ENCODE measurements at places on chromosomes 2 and 18.

DNA sequence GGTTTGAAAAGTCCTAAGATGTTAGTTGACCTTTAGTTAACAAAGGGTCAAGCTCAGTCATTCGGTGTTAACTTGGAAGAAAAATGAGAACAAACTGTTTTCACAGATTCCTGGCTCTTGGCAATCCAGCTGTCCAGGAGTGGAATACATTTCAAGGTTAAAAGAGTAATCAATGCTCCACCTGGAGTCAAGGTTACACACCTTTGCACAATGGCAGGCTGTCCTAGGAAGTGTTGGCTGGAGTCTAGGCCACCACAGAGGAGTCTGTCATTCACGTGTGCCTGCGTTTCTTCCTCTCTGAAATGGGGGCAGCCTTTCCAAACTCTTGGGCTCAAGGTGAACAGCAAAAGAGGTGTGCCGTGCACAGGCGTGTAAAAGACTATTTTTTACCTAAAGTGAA lies 6.3 kb upstream of the ID2 start:
- no peak for DNase-seq

DNA sequence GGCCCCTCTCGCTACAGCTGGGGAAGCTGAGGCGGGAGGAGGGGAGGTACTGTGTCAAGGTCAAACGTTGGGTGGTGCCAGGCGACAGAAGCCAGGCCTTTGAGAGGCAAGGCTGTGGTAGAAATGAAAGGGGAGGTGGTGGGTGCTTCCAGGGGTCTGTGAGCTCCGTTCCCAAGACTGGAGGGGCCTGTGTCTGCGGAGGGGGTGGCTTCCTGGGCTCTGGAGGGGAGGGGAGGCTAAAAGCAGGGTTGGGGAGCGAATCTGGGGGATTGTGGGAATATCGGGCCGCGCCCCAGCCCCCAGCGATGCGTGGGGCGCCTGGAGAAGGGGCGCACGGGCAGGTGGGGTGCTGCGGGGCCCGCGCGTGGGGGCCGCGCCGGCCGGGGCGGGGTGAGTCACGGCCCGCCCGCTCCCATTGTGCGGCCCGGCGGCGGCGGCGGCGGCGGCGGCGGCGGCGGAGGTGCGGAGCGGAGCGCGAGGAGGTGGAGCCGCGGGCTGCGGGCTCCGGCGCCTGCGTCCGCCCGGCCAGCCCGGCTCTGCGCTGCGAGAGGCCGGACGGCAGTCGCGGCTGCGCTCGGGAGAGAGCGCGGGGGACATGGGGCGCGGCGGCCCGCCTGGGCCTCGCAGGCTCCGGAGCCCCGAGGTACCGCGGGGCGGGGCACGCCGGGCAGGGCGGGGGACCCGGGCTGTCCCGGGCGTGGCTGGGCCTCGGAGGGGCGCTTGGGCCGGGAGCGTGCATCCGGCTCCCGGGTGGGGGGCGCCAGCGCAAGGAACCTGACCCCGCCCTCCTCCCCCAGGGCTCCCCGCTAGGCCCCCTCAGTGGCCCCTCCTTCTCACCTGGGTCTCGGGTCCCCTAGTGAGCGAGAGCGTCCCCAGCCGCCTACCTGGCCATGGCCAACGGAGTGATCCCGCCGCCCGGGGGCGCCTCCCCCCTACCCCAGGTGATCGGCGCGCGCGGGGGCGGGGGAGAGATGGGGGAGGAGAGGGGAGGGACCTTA lies at the start of gene SLC4A3:
SLC4A3 (plus strand) TSS at position 528 of the 998 bp plus-strand sequence; CDS start at position 891, 363 bp downstream.
- DNase-seq = no peak

GRCh38 chr2:101232770-101233169 lies 19.9 kb upstream of the CNOT11 start:
- no peak for DNase-seq

- no peak for DNase-seq
These were observed 2.1 kb upstream of the SNED1 start for GRCh38 chr2:240996161-240996833.

DNA sequence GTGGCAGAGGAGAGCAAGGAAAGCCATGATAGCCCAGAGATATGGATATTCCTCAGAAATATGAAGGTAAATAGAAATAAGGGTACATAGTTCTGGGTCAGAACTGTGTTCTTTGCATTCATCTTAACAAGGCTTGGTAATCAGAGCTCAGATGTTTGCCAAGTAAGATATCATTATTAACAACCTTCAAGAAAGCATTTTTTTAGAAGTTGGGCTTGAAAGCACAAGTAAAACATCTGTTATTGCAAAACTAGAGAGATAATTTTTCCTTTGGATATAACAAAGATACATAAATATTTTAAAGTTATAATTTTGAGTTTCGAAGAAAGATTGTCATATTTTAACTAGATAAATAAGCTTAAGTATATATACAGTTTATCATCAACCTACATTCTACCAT lies 171.4 kb downstream of the ZNF804A start:
- DNase-seq = no peak

- DNase-seq = no peak
These were observed 87.2 kb upstream of the POU3F3 start for GRCh38 chr2:104766683-104767082.

DNA sequence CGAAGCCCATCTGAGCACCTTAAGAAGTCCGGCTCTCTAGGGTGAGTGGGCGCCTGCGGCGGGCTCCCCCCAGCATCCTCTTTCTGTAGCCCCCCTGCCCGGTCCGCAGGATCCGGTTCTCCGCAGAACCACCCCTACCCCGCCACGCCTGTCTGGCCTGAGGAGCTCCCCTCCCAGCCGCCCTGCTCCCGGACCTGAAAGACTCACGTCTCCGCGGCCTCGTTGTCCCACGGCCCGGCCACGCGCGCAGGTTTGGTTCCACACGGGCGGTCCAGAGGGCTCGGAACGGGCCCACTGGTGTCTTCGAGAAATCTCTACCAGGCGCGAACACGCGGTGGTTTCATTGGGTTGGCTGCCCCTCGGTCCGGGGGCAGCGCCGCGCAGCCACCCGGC lies 237 bp downstream of the SLC39A6 start:
- no peak for DNase-seq

- no peak for DNase-seq
These were observed 45.2 kb upstream of the NOSTRIN start for GRCh38 chr2:168757223-168757622.

DNA sequence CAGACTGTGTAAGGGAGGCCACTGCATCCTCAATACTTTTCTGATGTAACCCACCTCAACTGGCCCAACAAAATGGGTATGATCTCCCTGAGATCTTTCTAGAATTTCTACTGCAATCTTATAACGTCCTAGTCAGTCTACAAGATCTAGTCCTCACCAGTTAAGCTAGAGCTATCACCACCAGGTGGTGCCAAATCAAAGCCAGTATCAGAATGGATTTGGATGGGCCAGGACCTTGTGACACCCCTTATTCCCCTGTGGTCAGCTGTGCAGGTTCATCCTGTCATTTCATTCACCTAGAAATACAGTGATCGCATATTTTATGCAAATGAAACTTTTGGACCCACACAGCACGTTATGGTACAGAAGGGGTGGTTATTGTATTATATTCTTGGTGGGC lies 90.3 kb downstream of the OLA1 start:
- DNase-seq = no peak

GRCh38 chr2:100285691-100286090 lies 36.6 kb downstream of the LONRF2 start:
- DNase-seq = no peak

DNA sequence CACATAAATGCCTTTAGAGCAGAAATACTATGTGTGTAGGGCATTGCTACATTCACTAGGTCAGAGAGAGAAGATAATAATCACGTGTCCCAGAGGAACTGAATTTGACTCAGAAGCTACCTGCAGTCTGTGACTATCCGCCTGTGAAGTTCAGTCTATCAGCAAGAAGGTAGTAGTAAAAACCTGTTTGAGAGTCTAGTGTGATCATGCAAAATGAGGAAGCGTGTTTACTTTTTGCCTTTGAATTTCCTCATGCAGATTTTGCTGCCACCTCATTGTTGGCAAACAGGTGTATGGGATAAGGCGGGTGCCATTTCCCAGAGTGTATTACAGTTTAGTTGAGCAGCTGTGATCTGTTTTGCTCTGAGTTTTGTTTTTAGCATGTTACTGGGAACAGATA lies 403.9 kb upstream of the FANCL start:
- DNase-seq = no peak

- no peak for DNase-seq
These were observed 53.6 kb upstream of the RFX8 start for GRCh38 chr2:101528501-101528900.

DNA sequence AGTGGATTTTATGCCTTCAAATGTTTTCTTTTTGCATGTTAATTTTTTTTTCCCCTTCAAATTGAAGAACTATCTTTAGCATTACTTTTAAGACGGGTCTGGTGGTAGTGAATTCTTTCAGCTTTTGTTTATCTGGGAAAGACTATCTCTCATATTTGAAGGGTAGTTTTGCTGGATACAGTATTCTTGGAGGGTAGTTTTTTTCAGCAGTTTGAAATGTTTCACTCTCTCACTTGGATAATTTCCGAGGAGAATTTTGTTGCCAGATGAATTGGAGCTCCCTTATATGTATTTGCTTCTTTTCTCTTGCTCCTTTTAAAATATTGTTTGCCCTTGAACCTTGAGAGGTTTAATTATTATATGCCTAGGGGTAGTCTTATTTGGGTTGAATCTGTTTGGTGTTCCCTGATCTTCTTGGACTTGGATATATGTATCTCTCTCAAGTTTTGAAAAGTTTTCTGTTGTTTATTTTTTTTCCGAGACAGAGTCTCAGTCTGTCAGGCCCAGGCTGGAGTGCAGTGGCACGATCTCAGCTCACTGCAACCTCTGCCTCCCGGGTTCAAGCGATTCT lies 15.5 kb downstream of the TTLL4 start:
- no peak for DNase-seq

DNA sequence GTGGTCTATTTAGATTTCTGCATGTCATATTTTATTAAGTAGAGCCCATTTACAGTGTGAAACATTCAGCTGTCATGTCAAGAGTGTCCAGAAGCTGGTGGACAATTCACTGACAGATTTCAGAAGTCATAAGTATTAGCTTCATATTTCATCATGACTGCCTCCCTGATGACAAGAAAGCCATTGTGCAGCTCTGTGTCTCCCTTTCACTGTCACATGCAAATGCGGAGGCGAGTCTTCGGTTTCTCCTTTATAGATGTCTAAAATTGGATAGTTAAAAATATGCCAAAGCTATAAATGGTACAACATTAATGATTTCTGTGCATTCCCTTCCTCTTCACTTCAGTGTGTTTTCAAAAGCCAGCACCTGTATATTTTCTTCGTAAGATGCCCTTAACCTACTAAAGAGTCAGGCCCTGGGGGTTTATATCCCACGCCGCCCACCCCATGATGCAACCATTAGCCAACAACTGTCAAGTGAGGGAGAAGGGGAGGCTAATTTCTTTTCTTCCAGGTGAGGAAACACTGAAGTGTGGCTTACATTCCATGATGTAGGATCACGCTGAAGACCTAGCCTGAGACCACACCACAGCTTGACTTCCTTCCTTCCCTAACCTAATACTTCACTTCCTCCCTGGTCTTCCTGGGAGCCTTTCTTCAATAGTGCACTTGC lies 99.6 kb upstream of the DDX18 start:
- DNase-seq = no peak

DNA sequence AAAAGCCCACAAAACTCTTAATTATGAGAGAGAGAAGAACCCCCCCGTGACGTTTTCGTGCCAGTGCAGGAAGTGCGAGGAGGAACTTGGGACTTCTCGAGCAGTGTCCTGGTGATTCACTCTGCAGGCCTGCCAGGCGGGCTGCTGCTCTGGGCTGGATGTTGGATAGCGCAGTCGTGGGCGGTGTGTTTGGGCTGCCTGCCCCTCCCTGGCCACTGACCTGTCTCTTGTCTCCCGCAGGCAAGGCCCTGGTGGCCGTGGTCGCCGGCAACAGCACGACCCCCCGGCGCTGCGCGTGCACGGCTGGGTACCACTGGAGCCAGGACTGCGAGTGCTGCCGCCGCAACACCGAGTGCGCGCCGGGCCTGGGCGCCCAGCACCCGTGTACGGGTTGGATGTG lies 29.0 kb downstream of the TNFRSF11A start:
- no peak for DNase-seq

DNA sequence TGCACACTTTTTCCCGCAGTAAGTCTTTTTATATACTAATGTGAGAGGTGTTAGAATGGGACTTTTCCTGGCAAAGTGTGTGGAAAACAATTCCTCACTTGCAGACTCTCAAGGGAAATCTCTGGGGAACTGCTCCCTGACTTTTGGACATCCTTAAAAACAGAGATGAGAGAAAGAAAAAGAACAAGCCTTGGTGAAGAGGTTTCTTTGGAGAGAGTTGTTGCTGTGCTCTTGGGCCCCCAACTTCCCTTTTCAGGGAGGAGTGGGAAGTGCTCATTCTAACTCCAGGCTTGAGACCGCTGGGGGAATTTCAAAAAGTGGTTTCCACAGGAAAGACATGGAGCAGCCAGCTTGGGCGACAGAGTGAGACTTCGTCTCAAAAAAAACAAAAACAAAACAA lies 142.6 kb upstream of the SPRED2 start:
- no peak for DNase-seq

GRCh38 chr2:199136242-199136641 lies 321.5 kb downstream of the SATB2 start:
- DNase-seq = no peak

GRCh38 chr2:172242471-172242870 lies 139.8 kb upstream of the DLX2 start:
- DNase-seq = no peak

DNA sequence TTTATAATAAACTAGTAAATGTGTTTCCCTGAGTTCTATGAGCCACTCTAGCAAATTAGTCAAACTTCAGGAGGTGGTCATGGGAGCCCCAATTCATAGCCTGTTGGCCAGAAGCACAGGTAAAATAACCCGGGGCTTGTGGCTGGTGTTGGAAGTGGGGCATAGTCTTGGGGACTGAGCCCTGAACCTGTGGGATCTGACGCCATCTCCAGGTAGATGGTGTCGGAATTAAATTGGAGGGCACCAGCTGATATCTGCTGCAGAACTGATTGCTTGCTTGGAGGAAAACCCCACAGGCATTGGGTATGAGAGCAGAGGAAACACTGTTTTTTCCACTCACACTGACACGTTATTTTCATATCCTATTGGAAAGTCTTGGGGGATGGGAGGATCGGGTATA lies 14.1 kb downstream of the NMS start:
- no peak for DNase-seq

DNA sequence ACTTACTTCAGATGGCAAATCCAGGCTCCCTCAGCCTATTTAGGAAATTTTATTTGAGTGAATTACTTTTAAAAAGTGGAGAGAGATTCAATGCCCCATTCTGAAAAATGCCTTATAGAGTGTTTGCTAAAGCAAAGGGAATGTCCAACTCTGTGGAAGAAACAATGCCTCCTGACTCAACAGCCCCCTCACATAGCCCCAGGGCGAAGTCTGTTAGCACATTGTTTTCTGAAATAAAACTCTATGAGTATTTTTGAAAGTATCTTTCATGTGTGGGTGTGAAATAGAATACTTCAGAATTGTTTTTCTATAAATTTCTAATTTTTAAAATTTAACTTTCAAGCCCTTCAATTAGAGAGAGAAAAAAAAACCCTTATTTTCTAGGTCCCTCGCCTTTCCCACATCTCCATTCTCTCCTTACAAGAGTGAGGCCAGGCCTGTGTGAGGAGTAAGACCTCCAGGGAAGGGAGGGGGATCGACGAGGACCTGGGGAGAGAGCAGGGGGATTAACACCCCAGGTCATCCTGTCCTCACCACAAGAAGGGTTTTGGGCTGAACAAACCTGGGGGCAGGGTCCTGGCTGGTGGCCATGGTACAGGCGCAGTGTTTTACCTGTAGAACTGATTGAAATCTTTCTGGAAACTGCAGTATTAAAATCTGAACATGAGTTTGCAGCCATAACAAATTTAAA lies 141.4 kb downstream of the SNTG2 start:
- DNase-seq = no peak
